ENCODE measurements at places on chromosomes 4 and X.

DNA sequence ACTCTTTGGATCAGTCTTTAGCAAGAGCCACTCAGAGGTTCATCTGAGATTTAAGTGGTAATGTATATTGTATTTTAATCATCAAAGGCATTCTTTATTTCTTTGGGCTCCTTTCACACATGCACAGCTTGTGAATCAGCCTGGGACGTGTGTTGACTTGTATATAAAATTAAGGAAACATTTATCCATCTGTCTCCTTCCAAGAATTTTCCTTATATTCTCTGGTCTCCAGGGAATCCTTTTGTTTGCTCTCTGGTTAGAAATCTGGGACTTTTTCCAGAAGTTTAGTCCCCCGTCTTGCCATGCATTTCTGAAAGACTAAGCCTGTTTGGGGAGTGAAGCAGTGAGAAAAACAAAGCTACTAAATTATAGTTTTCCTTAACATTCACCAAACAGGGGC is 212.3 kb downstream of the DCAF12L2 start:
- no peak for DNase-seq

- no peak for DNase-seq
Observed at GRCh38 chrX:29468911-29469494, 746.4 kb upstream of the MAGEB2 start.

GRCh38 chrX:9542761-9543111 is 77.9 kb downstream of the TBL1X start:
- DNase-seq = no peak

DNA sequence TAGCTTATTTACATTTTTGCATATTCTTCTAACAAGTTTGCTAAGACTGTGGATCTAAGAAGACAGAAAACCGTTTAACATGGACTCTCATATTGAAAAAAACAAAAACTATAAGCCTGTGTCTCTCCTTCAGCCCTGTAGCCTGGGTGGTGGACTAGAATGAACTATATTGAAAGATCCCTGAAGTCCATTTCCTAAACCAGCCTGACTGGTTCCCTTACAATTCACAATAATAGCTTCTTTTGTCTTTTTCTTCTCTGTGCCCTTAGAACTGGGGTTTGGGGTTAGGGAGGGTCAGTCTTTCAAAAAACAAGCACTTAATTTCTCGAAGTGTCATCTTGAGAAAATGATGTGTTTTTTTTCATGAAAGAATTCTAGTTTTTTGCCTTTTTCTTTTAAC is 59.0 kb downstream of the GSTCD start:
- DNase-seq = no peak

DNA sequence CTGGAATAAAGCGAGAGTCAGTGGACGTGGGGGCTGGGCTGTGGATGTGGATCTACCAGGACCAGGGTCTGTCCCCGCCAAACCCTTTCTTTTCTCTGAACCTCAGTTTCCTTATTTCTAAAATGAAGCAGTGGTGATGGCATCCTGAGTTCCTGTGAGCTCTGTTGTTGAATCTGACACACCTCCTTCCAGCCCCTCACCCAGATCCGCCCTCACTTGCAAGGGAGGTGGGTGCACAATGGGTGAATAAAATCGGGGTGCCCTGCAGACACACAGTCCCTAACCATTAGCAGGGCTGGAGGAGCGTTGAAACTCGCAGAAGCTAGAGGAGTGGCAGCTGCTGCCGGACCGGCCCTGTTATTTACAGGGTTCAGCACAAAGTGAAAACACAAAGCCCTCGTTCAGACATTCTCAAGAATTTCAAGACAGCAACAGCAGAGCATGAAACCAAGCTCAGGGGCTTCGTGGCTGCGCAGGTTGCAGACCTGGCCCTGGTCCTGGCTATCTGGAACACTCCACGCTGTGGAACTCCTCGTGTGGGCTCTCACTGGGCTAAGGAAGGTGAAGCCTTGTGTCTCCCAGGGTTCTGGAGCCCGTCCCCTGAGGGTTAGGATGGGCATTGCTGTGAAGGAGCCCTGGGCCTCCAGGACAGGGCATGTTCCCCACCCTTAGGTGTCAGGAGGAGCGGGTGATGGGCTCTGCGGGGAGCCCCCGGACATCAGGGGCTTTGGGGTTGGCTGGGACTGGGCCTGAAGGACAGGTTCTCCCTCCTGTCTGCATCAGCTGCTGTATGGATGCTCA is 42.9 kb downstream of the PSAPL1 start:
- DNase-seq = no peak

GRCh38 chr4:64195582-64195981 is 213.7 kb downstream of the TECRL start:
- no peak for DNase-seq

GRCh38 chr4:27407616-27408015 is 547.0 kb downstream of the STIM2 start:
- DNase-seq = no peak

DNA sequence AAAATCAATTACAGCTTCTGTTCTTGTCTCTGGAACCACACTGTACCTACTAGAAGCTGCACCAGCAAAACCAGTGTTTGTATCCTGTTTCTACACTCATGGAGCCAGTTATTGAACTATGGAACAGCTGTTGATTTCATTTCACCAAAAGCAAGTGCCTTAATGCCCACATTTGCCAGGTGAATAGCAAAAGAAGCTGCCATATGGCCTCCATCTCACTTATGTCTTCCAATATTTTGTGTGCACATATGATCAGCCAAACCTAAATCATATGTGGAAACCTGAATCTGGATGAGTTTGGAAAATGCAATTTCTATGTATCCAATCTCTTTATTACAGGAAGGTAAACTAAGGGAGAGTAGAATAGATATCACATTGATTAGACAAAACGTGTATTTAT is 415.8 kb upstream of the GRID2 start:
- no peak for DNase-seq

DNA sequence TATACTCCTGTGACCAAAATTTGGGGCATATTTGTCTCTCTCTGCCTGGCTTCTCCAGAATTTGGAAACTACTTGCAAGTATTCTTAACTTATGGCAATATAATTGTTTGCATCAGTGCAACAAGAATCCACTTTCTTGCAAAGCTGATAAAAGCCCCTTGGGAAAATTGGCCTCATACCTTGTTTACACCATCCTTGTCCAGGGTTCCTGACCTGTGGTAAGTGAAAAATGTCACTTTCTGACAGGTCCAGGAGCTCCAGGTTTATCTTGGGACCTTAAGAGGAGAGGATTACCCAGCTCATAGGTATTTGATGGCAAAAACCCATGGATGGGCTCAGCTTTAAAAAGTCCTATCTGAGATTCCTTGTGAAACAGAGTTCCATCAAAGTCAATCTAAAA is 29.3 kb upstream of the CXCL13 start:
- no peak for DNase-seq

GRCh38 chrX:16852617-16853179 is 17.5 kb downstream of the RBBP7 start:
- DNase-seq = no peak

GRCh38 chr4:2662598-2662997 is 93.5 kb downstream of the TNIP2 start:
- DNase-seq = no peak

GRCh38 chr4:168694667-168695066 is 197.8 kb downstream of the PALLD start:
- DNase-seq = no peak

DNA sequence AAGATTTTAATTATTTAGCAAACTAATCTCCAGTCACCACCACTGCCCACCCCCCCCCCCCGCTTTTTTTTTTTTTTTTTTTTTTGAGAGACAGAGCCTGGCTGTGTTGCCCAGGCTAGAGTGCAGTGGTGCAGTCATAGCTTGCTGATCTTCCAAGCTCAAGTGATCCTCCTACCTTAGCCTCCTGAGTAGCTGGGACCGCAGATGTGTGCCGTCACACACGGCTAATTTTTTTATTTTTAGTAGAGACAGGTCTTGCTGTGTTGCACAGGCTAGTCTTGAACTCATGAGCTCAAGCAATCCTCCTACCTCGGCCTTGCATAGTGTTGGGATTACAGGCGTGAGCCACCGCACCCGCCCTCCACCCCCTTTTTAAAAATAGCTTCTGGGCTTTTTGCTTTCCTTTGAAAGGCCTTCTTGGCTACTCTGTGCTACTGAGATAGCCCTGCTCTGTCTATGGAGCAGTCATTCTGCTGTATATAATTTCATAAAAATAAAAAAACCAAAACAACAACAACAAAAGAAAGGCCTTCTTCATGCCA is 18.7 kb downstream of the TXLNG start:
- DNase-seq = no peak

DNA sequence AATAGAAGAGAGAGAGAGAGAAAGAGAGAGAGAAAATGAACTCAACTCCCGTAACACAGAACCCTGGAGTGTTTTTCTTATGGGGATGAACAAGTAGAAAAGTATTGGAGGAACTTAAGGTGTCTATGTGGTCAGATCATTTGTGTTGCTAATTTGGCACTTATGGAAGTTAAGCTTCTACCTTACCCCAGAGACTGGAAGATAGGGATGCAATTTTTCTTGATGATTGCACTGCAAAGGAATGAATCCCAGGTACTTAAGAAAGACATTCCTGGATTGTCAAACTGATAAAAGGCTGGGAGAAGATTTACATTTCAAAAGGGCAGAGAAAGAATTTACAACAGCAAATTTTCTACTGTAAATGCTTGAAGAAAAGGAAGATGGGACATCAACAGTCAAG is 57.2 kb downstream of the MAP9 start:
- no peak for DNase-seq

GRCh38 chr4:184419976-184420375 is 54.4 kb downstream of the IRF2 start:
- DNase-seq = no peak

DNA sequence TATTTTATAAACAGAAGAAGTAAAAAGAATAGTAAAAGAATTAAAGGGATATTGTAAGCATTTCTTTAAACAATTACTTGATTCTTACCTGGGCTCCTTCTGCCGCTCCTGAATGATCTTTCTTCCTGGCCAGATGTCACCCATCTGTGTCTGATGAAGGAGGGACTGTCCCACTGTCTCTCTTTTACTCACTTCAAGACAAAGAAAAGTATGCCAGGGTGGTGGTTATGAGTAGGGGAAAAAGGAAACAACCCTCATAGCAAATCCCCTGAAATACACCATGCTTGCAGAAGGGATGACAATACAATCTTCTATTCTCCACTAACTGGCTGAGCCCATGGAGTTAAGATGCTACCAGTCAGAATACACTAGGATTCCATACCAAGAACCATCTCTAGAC is 31.1 kb downstream of the SYTL4 start:
- no peak for DNase-seq

GRCh38 chrX:66035667-66036066 is 4.2 kb downstream of the VSIG4 start:
- no peak for DNase-seq

DNA sequence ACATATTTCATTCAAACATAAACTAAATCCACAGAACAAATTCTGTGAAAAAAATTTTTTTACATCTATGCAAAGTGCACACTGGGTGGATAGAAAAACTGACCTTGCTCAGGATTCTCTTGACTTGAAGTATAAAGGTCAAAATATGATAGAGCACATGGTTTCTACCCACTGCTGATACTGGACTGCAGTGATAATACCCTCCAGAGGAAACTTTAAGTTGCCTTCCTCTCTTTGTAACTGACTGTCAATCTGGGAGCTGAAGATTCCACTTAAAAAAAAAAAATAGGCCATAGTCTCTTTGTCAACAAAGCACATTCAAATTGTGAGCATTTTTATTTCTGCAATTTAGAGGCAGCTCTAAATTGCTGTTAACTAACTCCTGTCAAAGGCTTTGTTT is 3.2 kb upstream of the AMMECR1 start:
- DNase-seq = no peak

DNA sequence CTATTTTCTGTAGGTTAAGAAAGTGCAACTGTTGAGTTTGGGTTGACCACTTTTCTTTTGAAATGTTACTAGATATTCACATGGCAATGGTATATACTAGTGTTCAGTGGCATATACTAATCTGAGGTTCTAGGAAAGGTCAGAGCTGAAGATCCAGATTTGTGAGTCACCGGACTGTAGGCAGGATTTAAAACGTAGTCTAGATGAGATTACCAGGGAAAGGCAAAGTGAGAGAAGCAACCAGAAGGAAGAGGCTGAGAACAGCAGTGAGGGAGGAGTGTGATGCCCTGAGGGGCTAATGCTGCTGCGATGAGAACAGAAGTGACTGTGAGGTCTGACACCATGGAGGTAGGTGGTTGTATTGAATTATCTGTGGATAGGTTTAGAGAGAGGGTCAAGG is 9.7 kb upstream of the PLA2G12A start:
- no peak for DNase-seq

Data from KBM-7 (cell line).